AG09309 (cell line): ENCODE measurements at places on chromosomes 6 and 20.
A peak's percentile ranks its signal among the peaks of the same experiment; 100 is the strongest.

GRCh38 chr6:138349891-138350290, 27.8 kb upstream of the SMIM28 start:
- DNase-seq = peak; percentile 7

DNA sequence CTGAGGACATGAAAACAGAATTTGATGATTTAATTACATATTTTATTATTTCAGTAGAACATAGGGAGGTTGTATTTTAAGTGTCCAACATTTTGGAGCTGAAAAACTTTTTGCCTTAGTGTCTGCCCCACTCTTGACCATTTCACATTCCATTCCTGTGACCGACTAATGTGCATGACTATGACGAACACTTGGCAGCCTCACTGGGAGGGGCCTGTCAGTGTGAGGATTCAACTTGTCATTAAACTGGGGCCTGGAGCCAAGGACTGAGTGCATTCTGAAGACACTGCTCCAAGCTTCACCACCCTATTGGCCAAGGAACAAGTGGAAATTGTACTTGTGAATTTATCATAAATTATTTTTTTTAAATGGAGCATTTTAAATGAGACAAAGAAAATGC, 661.3 kb downstream of the BCKDHB start:
- peak; percentile 29 for DNase-seq

DNA sequence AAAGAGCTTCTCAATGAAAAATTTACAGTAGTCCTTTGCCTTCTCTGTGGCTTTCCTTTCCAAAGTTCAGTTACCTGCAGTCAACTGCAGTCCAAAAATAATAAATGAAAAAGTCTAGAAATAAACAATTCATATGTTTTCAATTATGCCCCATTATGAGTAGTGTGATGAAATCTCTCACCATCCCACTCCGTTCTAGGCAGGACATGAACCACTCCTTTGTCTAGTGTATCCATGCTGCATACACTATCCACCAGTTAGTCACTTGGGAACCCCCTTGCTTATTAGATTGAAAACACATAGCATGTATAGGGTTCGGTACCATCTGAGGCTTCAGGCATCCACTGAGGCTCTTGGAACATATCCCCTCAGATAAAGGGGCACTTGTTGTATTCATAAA, 80.6 kb upstream of the EYA4 start:
- no peak for DNase-seq

DNA sequence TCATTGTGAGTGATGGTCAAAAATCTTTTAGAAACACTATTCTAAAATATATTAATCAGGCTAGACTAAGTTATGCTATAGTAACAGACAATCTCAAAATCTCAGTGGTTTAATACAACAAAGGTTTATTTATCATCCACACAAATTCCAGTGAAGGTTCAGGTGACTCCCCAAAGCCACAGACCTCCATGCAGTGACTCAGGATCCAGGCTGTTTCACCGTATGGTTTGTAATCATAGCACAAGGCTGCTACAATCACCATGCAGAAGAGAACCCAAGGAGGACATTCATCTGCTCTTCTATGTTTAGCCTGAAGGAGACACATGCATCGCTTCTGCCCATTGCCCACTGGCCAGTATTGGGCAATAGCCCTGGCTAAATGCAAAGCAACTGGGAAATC, 46.2 kb downstream of the BFSP1 start:
- DNase-seq = no peak

DNA sequence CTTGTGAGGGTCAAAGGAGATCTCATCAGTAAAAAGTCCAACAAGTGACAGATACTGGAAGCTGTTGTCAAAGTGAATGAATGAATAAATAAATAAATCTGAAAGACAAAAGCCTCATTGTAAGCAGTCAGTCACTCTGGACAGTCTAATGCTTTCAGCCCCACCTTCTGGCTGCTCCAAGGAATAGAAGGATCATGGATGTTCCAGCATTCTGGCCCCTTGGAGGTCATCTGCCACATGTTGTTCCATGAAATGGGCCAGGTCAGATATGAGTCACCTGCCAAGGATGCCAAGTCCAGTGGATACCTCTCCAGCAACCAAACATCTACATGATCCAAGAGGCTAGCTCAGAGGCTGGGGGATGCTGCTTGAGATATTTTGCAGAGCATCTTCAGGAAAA, 185.6 kb downstream of the BMP7 start:
- DNase-seq = no peak
